Anterior cingulate cortex (tissue), 58 donors: ENCODE measurements at places on chromosomes 3 and 15.

GRCh38 chr15:58528188-58528870, 96.5 kb downstream of the LIPC start:
- DNase-seq = no peak

DNA sequence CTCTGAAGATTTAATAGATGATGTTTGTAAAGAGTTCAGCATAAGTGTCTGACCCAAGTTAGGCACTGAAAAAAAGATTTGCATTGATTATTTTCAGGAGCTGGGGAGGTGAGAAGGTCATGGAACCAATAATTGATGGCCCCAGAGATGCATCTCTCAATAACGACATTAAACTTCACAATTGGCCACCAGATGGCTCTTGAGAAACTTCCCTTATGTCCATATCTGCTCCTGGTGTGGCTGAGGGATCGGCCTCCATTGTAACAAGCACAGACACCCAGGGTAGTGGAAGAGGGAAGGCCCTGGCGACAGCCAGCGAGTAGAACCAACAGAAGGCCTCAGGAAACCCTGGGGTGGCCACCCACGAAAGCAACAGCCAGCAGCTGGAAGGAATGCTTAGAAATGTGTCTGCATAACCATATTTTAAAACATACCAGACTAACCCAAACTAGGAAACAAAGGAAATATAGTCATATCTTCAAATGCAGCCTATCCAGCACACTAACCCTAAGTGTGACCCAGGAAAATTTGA, 536.7 kb downstream of the SOX2 start:
- no peak for DNase-seq

GRCh38 chr3:104323226-104323625, 1043.5 kb upstream of the ALCAM start:
- no peak for DNase-seq

GRCh38 chr15:91553196-91553854, 300.2 kb upstream of the SLCO3A1 start:
- no peak for DNase-seq

- DNase-seq = no peak
These were observed 19.5 kb upstream of the HRH1 start for GRCh38 chr3:11134794-11135193.

- DNase-seq = no peak
These were observed 2.0 kb downstream of the RAB7A start for GRCh38 chr3:128727996-128728395.

DNA sequence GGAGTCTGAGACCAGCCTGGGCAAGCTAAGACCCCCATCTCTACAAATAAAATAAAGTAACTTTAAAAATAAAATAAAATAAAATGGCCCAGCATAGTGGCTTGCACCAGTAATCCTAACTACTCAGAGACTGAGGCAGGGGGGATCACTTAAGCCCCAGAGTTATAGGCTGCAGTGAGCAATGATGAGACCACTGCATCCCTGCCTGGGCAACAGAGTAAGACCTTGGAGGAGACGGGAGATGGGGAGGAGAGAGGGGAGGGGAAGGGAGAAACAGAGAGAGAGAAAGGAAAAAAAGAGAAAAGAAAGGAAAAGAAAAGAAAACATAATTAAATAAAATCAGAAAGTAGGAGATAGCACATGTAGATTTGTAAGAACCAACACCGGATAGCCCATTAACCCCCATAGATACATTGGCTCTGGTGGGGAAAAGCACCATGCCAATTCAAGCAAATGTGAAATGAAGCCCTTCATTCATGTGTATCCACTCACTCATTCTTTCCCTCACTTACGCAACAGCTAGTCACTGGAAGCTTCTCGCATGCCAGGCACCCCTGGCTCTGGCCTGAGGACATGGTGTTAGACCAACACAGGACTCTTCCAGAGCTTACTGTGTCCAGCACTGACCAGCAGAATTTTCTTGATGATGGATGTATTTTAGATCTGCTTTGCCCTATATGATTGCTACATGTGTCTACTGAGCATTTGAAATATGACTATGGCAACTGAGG, 183.2 kb downstream of the MAGI1 start:
- no peak for DNase-seq

DNA sequence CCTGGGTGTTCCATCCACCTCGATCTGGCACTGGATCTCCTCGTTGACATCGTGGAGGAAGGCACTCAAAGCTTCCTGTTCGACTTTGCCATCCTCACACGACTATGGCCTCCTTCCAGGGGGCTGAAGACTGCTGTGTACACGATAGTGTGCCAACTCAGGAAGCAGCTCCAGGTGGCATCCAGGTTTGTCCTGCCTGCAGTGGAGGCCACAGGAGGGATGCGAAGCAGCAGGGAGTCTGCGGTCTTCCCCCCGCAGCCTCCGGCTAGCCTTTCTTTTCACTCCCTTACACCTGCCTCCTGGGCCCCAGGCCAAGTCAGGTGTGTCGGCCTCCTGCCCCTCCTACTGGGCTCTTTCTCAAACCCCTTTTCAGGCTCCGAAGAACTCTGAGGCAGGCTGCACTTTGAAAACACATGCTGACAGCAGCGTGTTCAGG, 32.2 kb downstream of the SYNM start:
- DNase-seq = no peak

DNA sequence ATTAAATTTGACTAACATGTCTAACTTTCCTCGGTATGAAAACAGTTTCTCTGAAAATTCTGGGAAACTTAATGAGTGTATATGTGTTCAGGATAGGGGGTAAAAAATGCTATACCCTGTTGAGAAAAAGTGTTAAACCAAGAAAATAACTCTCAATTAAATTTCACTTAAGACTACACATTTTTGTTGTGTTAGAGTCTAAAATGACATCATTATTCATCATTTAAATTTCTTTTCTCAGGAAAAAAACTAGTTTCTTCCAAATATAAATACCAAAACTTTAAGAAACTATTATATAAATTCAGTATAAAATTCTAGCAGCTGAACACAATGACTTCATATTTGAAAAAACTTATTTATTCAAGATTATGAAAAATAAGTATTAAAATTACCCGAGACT, 52.2 kb downstream of the ZNF148 start:
- DNase-seq = no peak

DNA sequence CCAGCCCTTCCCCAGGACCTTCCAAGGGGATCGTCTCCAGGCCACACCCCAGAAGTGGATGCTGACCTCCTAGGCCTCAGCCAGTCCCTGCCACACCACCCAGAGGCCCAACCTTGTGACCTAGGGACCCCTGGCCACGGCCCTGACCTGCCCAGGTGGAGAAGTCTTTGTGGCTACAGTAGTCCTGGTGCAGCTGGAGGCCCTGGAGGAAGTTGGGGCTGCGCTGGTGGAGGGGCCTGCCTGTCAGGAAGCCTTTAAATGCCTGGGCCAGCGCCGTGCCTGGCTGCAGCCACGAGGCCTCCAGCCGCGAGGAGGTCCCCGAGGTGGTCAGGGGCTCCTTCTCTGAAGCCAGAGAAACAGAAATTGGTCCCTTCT, 23.4 kb downstream of the PLA2G4D start:
- DNase-seq = no peak

DNA sequence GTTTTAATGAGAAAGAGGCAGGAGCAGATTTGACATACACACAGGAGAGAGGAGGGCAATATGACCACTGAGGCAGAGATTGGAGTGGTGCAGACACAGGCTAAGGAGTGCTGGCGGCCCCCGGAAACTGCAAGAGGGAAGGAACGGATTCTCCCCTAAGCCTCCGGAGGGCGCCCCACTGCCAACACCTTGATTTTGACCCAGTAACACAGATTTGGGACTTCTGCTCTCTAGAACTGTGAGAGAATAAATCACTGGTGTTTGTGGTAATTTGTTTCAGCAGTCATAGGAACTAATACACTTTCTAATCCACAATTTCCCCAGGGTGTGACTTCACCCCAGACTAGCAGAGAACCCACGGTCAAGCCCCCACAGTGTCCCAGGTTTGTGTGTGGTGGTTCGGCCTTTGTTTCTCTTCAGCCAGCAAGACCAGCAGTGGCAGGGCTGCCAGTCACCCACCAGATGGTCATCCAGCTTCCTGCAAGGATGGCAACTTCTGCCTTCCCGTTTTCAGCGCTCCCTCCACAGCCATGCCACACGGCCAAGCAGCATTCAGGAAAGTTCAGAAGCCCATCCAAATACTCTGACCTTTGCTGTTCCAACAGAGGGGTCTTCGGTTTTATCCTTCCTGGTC, 23.6 kb upstream of the TSPAN3 start:
- DNase-seq = no peak

GRCh38 chr15:66115568-66116206, 137.9 kb downstream of the MEGF11 start:
- DNase-seq = no peak

GRCh38 chr15:85024509-85025336, 43.1 kb downstream of the PDE8A start:
- no peak for DNase-seq

DNA sequence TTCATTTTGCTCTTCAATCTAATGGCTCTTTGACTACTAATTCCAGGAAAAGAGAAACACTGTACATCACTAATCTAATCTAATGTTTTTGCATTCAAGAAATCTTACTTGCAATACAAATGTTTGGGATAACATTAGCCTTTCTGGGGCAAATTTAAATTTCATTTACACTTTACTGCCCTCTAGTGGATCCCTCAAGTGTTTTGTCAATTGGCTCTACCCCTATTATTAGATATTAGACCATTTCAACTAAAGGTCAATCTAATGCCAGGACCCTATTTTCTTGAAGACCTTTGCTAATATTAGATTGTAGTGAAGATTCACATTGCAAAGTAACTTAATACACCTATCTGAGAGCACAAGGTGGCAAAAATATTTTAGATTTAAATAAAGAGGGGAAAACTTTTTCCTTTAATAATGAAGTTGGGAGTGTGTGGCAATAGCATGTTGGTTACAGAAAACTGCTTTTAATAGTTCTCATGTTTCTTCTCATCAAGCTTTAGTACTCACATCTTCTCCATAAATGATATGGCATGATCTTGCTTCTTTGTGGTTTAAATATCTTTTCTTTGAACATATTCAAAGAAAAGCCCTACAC, 5.0 kb downstream of the C2CD4A start:
- no peak for DNase-seq

DNA sequence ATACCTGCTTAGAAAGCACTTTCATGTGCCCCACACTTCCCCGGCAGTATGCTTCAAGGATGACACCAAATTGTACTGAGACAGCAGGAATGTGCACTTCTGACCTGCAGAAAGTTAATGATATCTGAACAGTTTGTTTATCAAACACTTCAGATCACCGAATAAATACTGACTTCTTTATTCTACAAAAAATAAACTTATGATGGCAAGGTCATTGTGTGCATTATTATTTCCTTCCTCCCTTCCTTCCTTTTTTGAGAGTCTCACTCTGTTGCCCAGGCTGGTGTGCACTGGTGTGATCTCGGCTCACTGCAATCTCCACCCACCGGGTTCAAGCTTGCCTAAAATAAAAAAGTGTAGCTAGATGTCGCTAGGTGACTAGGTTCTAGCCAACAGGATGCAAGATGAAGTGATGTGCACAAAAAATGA, 80.3 kb downstream of the FAIM start:
- DNase-seq = no peak

DNA sequence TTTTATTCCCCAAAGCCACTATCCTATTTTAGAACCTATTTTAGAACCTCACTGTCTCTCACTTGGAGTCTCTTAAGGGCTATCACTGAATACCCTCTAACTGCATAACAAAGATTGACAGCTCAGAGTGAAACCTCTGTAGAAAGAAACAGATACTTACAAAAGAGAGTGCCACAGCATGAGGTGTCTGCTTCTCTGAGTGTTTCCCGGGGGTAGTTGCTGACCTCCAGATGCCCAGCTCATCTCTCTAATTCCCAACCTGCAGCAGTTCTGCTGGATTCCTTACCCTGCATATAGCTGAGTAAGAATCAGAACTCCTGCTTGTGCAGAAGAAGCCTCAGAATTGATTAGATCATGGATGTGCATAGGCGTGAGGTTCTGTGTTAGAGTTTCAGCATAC, 34.5 kb downstream of the P3H2 start:
- DNase-seq = no peak

DNA sequence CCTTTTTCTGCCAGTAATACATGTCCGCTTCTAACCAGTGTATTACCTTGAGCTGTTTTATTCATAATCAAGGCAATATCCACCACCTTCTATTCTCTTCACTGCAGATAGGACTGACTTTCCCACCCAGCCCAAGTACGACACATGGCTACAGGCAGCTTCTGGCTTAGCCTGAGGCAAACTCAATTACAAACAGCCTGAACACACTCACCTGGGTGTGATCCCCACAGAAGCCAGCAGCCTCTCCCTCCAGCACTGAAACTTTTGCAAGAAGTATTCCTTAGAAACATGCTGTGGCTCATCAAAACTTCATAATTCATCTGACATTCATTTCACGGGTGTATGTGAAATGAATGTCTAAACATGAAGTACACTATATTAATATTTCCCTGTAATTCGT, 13.5 kb upstream of the KCNMB3 start:
- DNase-seq = no peak

- no peak for DNase-seq
These were observed 15.6 kb downstream of the SEMA3F start for GRCh38 chr3:50170689-50171088.

- no peak for DNase-seq
These were observed 292.0 kb upstream of the SLCO3A1 start for GRCh38 chr15:91561371-91562100.

- DNase-seq = no peak
These were observed 32.5 kb upstream of the THSD4 start for GRCh38 chr15:71082803-71083202.

- no peak for DNase-seq
These were observed 73.5 kb upstream of the TMCO5A start for GRCh38 chr15:37860896-37861295.

DNA sequence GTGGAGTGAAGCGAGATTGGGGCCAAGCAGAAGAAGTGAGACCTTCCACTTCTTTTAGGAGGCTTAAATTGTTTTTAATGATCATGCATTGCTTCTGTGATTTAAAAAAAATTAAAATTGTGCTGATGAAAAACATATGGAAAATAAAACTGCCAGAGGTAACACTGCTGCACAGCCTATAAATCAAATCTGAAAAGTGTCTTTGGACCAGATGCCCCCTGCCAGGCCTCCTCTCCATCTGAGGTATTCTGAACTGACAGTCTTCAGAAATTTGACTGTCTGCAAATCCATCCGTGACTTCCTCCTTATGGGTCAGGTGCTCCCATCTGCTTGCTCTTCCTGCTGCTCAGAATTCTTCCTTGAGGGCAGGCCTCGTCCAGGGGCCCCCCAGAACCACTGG, 108.5 kb upstream of the NR2E3 start:
- no peak for DNase-seq

DNA sequence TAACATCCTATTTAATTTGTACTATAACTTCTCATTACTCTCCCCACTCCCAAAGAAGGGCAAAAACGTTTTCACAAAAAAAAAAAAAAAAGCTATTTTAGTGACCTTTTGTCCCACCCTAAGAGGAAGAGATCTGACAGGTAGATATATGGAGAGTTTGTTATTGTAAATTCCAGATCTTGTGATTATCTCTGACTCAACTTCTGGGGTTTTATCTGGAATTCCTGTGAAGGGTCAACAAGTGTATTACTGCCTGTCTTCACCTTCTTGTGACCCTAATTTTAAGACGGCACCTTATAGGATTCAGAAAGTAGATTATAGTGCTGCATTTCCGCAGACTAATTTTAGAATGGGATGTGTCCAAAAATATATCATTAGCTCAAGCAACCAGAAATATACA, 205.9 kb upstream of the CDIN1 start:
- no peak for DNase-seq

- no peak for DNase-seq
These were observed 80.1 kb upstream of the EIF1B start for GRCh38 chr3:40229386-40229785.
